ENCODE measurements at places on chromosomes 7 and 10. TPM values are rescaled to one million over a fixed set of nuclear protein-coding genes. Genes with fewer than 3 reads are reported as not detected.

The AFAP1L2 gene
- total RNA-seq, result 144 TPM

The TSPAN13 gene
- 30.7 TPM for total RNA-seq

- no peak for DNase-seq
These were observed 108.6 kb upstream of the ARID5B start for GRCh38 chr10:61792921-61793320.

The HPSE2 gene
- 1.7 TPM for total RNA-seq

GRCh38 chr10:11823122-11823988 lies at the start of gene PROSER2:
Gene PROSER2, plus strand, starts transcription at chr10:11823356. Its CDS starts 28,722 bp downstream, at chr10:11852078.
- DNase-seq, result peak; percentile 70

DNA sequence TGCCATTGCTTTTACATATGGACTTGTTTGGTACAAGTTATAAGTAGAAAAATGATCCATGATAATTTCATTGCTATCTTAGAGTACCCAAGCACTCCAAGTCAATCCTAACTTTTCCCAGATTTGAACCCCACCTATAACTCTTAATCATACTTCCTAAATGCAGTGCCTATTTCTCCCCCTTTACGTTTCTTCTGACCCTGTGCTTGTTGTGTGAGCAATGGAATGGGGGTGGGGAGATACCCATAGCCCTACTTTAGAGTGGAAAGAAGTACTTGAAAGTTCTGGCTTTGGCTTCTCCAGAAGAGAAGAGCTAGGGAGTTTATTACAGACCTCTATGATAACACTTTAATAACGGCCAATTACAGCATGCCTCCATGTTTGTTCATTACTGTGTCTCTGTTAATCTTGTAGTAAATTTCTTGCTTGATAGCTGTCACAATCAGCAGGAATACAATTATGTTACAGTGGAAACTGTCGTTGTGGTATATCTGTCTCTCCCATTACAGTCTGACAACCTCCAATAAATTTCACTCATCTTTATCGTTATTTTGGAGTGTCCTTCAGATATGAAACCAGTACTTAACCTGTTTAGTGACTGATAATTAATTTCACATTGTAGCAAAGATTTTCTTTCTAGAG lies 34.0 kb downstream of the CNPY1 start:
- DNase-seq, result no peak

The SFTPA2 gene
- total RNA-seq, result 5.1 TPM

- DNase-seq, result no peak
These were observed 126.9 kb upstream of the EFCAB10 start for GRCh38 chr7:105707967-105708762.

- DNase-seq, result no peak
These were observed 209.1 kb downstream of the CREB5 start for GRCh38 chr7:28621369-28621841.
